Kidney capillary endothelial cell (primary cell): ENCODE measurements at places on chromosomes 7 and 10.

DNA sequence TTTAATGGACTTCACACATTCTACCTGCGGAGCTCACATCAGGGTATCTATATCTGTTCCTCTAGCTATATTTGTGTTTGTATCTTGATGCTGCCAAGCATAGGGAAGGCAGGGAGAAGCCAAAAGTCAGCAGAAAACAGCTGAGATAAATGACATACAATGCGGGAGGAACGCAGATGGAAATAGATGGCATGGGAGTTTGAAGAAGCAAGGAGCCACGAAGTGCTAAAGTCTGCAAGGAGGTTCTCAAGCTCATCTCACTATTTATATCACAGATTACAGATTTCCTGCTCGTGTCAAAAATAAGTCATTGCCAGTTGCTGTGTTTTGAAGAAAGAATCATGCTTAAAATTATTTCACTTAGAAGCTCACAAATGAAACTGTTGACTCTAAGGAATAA is 180.5 kb downstream of the DPP6 start:
- no peak for DNase-seq

- no peak for DNase-seq
Measured at GRCh38 chr7:102117743-102118142, 168.9 kb upstream of the SH2B2 start.

DNA sequence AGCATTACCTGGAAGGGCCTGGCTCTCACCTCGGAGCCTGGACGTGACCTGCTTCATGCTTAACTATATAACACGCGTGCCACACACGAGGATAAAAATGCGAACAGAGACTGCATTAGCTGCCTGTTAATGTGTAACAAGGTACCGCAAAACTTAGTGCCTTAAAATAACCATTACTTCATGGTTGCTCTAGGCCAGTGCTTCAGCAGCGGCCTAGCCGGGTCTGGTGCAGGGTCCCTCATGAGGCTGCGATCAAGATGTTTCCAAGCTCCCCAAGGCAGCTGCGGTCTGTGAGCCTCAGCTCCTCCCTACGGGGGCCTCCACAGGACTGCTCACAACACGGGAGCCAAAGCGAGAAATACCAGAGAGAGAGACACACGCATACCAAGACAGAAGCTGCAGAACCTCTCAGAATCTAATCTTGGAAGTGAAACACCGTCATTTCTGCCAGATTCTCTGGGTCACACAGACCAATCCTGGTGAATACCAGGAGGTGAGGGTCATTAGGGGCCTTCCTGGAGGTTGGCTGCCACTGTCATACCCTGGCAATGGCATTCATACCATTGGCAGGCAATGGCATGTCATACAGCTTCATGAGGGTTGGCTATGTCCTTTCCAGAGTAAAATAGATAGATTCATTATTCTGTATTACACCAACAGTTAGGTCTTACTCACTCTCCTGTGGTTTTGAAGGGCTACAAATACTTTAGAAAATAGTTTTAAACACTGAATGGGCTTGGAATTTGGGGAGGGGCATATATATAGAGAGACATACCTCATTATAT is 94.5 kb downstream of the HIPK2 start:
- DNase-seq = no peak

- no peak for DNase-seq
Measured at GRCh38 chr10:11073410-11073809, 55.7 kb downstream of the CELF2 start.

- DNase-seq = no peak
Measured at GRCh38 chr10:20682782-20683181, 214.3 kb downstream of the NEBL start.

GRCh38 chr10:7596356-7596755 is 70.4 kb downstream of the ITIH5 start:
- DNase-seq = no peak

DNA sequence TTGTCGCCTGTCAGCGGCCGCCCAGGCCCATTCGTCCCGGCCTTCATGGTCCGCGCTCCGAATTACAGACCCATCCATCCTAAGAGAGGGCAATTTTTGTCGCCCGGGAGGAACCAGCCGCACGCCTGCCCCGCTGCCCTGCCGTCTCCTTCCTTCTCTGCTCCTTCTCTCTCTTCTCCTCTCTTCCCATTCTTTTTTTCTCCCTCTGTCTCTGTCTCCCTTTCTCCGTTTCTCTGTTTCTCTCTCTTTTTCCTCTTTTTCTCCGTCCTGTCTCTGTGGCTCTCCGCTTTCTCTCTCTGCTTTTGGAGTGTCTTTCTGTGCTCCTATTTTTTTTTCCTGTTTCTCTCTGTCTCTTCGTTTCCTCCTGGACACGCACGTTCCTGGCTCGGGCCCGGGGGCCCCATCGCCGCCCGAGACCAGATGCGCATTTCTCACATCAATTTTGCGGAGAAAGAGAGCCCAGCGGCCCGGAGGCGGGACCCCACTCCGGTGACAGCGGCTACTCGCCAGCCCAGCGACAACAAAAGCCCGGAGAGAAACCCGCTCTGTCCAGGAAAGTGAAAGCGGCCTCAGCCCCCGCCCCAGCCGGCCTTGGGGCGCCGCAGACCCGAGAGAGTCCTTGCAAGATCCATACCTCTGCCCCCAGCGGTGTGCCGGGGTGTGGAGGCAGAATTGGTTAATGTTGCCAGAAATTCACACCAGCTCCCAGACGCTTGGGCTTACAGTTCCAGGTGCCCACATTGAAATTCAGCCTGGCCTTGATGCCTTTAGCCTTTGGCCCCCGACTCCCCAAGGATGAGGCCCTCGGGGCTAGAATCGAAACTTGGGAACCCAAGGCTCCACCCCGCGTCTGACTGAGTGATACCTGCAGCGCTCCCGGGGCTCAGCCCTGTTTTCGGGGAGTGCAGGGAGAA is 4.1 kb downstream of the LBX1 start:
- no peak for DNase-seq

DNA sequence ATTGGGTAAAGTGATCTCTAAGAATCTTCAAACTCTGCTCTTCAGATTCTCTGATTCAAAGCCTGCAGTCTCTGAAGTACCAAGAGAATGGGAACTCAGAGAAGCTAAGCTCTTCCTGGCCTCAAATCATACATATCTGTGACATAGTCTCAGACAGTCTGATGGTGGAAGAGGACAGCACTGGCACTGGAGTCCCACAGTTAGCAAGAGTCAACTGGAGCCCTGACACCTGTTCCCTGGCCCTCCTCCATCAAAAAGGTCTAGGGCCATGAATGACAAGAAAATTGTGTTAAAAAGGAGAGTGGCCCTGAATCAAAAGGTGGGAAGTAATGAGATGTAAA is 37.7 kb downstream of the PRSS2 start:
- DNase-seq = no peak

GRCh38 chr7:153084278-153084677 is 324.7 kb downstream of the ACTR3B start:
- DNase-seq = no peak

DNA sequence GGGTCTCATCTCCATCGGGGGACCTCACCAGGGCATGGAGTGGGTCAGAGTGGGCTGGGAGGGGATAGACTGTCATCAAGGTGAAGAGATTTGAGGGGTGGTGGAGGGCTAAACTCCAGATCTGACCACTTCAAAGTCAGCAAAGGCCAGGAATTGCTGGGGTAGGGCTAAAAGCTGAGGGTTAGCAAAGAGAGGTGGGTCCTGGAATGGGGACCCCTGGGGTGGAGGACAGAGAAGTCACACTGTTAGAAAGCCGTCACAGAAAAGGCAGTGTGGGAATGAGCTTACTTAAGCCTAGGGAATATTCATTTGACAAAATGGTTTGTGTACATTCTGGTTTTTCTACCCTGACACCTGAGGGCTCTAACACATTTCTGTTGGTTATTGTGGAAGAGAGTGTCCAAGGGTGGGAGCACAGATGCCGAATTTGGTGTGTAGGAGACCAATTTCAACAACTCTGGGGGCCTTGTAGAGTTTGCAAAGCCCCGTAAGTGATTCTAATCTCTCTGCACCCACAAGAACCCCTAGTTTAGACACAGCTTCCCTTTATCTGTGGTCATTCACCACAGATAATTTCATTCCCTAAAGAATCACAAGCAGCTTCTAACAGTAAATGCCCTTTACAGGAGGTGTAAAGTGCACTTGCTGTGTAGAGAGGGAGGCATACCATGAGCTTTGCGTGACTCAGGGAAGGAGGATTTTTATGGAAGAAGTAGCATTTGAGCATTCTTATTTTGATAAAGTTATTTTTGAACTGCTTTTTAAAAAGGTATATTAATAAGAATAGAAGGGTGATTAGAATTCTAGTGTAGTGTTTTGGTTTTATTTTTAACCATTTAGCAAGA is 6.4 kb downstream of the FBH1 start:
- no peak for DNase-seq

DNA sequence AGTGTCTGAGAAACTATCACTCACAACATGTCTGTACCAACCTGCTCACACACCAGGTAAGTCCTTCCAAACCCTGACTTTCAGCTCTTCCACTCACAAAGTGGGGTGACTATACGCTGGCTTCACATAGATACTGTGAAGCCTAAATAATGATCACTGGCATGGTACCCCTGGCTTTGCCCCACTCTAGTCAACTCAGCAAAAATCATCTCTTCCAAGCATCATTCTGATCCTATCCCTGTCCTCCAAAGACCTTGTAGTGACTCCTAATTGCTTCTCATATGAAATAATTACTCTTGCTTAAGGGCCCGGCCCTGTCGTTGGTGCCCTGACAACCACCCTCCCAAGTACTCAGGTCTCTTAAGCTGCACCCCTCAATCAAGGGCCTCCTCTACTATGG is 97.8 kb downstream of the SLC25A13 start:
- DNase-seq = no peak

GRCh38 chr7:155527664-155528063 is 18.7 kb downstream of the CNPY1 start:
- DNase-seq = no peak

GRCh38 chr7:29494350-29494749 is 69.3 kb upstream of the PRR15 start:
- DNase-seq = no peak

GRCh38 chr7:119415682-119416081 is 857.3 kb upstream of the KCND2 start:
- DNase-seq = no peak

GRCh38 chr10:126243306-126243705 is 145.0 kb downstream of the ADAM12 start:
- DNase-seq = no peak

DNA sequence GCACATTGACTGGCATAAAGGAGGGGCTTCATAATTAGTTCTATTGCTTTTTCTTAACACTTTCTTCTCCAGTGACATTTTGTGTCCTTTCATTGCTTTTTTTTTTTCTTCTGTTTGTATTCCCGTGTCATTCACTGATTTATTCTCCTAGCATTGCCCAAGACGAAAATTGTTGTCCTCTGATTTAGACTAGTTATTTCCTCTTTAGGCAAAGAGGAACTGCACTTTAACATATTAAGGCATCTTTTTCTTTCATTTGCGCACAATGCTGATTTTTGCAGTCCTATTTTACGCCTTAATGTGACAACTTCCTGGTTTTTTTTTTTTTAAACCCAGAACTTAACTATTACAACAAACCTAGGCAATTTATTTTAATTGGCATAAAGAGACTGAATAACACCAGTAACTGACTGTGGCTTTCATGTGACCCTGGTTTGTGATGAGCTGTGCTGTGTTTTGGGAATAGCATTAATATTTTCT is 39.7 kb downstream of the ARID5B start:
- DNase-seq = no peak
